ENCODE measurements at places on chromosomes 3 and 15.

GRCh38 chr3:195853996-195854395 is 42.3 kb upstream of the MUC4 start:
- DNase-seq: no peak

DNA sequence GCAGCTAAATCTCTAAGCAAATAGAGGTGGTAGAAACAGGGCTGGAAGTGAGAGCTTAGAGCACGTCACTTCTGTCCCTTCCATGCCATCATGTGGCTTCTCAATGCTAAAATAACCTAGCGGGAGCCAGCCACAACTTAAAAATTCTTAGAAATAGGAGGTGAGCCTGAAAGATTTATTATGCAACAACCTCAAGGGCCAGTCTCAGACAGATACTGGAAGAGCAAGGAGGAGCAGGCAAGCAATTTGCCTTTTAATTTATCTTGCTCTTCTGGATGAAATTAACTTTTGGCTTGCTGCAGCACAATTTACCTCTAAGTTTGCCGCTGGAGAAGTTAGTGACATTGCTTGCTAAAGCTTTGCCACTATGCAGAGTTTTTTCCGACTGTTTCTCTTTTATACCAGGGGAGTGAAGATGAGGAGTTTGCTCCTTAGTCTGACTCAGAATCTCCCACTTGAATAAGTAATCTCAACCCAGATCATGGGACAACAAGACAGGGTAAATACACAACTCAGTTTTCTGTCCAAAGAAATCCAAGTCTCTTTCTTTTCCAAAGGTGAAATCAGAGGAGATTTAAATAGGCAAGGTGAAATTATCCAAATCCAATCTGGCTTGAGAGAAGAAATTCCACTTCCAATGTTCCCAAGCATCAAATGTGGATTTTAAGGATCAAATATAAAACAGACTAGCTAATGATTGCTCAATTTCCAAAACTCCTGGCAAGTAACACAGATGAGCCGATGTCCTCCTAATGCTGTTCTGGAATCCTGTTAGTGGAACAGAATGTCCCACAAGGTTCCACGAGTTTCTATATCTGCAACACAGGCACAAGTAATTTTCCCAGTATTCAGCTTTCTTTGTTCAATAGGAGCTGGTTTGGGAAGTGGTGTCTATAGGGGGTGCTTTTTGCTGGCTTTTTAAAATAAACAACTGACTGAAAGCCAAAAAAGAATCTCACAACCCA is 329.4 kb upstream of the RORA start:
- DNase-seq: no peak

GRCh38 chr3:174488527-174488926 is 370.6 kb upstream of the NAALADL2 start:
- no peak for DNase-seq

DNA sequence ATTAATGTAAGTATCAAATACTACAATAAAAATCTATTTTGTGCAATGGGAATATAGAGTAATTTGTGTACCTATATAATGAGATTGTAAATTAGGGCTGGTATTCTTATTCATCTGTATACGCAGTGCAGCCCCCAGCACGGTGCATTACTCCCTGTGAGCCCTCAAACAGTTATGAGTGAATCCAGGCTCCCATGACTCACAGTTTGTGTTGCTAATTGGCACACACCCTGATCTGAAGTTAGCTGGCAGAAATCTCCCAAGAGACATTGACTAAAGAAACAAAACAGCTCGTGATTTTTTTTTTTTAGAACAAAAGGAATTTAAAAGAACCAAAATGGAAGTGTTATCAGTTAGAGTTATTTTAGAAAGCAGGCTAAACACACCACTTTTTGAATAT is 15.7 kb downstream of the GK5 start:
- DNase-seq: no peak

DNA sequence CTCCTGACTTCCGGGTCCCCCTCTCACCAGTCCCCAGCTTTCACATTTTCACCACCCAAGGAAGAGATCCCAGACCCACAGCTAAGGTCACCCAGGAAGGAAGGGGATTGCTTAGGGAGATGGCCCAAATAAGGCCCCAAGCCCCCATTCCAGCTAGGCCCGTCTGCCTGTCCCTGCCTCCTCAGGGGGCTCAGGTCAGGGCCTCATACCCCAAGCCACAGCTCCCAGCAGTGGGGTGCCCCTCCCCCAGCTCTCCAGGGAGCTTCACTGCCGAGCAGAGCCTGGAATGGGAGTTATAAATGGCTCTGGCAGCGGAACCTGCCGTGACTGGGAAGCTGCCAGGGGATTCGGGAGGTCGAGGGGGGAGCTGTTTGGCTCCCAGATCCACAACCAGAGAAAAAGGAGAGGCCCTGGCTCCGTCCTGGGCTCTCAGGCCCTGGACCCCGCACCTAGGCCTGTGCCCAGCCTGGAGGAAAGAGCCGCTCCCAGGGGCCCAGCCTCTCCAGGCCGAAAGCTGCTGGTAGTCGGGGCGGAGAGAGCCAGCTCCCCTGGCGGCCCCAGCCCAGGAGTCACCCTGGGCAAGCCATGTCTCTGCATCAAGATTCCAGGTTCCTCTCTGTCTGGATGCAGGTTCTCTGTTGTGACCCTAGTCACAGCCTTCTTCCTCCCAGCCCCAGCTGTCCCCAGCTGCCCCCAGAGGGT is 550 bp downstream of the CCDC9B start:
- no peak for DNase-seq

DNA sequence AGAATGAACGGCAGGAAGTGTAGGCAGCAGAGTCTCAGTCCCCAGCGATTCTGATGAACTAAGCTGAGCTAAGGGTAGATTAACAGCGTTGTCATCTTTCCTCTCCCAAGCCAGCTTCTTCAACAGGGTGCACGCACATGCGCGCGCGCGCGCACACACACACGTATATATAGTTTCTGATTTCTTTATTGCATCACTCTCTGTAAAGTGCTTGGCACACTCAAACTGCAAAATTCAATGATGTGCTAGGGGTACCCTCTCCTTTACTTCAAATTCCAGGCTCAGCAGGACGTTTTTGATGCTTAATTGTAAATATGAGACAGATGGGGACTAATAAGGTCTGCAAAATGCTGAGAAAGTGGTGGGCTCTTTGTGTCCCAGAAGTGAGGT is 26.1 kb upstream of the VPS8 start:
- DNase-seq: no peak

DNA sequence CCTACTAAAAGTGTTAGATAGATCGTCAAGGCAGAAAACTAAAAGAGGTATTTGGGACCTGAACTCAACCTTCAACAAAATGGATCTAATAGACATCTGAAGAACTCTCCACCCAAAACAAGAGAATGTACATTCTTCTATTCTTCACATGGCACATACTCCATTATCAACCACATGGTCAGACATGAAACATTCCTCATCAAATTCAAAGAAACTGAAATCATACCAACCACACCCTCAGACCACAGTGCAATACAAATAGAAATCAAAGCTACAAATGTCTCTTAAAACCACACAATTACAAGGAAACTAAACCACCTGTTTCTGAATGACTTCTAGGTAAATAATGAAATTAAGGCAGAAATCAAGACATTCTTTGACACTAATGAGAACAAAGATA is 984.1 kb upstream of the GBE1 start:
- no peak for DNase-seq

GRCh38 chr15:75156326-75157215 is 45.1 kb upstream of the C15orf39 start:
- no peak for DNase-seq

GRCh38 chr15:101276501-101277037 is 716 bp downstream of the SELENOS start:
- peak; percentile 44 for DNase-seq

DNA sequence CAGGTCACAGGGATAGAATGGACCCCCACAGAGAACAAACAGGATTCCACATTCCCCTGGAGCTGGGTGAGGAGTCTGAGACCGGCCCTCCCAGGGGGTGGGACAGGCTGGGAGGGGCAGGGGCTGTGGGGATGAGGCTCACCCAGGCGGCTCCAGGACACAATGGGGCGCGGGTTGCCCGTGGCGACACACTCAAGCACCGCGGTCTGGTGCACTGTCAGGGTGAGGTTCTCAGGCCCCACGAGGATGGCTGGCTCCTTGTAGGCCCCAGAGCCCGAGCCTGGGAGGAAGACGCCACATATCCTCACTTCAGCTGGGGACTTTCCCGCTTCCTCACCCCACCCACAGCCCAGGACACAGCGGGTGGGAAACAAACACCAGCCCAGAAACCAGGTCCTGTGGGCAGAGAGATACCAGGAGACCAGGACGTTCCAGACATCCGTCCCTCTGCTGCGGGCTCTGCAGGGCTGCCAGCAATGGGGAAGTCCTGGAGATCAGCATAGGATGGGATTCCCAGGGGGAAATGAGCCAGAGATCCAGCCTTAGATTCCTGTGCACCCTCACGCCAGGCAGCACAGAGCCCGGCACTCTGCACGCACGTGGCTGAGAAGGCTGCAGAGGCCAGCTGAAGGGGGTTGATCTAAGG is 30.2 kb downstream of the RNU5B-1 start:
- DNase-seq: no peak

DNA sequence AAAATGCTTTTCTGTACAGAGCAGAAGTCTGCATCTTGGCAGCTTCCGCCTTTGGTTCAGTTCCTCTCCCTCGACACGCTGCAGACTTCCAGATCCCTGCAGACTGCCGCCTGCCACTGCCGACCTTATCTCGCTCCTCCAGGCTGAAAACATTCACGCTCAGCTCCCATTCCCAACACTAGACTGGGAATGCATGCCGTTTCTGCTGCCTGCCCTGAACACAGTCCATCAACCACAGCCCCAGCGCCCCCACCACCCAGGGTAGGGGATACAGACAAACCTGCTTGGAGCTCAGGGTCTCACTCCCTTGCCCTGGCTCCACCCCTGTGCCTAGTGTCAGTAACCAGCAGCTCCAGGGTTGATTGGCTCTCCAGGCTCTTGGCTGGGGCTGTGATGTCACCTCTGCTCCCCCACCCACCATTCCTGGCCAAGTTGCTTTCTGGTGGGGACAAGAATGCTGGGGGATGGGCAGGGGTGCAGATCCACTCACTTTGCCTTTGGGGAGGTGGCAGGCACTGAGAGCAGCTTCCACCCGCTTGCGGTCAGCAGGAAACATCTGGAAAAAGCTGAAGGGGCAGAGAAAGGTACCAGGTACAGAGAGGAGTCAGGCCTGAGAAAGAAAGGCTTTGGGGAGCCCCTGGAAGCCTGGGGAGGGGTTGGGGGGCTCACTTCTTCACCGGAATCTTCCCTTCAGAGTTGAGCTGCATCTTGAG is 6.1 kb downstream of the PLCB2 start:
- no peak for DNase-seq

- DNase-seq: no peak
Measured at GRCh38 chr3:192010490-192010889, 549.5 kb downstream of the PYDC2 start.

Measured in stimulated activated CD8-positive, alpha-beta memory T cell treated with anti-CD3 and anti-CD28 coated beads, Interleukin-4, amount 100 ng/mL, for 48 hours (primary cell).